ENCODE measurements at places on chromosomes 13 and 19. TPM values are rescaled to one million over a fixed set of nuclear protein-coding genes. Genes with fewer than 3 reads are reported as not detected.

GRCh38 chr19:40444825-40445312 is 734 bp upstream of the SERTAD3 start:
- no peak for DNase-seq

DNA sequence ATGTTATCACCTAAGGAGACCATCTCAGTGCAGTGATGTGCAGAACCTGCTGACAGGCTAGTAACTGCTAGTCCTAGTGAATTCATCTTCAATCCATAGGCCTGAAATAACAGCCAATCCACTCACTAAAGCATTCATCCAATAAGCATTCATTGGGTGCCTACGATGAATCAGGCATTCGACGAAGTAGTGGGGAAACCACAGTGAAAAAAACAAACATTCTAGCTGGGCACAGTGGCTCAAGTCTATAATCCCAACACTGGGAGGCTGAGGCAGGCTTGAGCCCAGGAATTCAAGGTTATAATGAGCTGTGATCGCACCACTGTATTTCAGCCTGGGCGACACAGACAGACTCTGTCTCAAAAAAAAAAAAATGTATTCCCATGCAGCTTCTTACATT is 135.6 kb downstream of the RNF17 start:
- DNase-seq = no peak

DNA sequence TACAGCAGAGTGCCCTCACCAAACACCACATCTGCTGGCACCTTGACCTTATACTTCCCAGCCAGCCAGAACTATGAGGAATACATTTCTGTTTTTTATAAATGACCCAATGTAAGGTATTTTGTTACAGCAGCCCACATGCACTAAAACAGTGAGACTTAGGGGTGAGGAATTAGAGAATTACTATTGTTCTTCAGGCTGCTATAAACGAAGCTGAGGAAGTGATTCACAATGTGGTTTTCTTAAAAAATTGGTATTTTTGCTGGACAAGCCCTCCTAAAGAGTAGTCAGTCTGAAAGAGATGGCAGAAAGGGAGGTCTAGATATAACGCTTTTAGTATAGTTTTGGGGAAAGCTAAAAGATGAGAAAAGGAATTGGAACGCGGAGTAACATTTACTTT is 101.0 kb downstream of the SLITRK6 start:
- no peak for DNase-seq

GRCh38 chr19:57282011-57282643 is 1.8 kb downstream of the ZNF460 start:
- no peak for DNase-seq

DNA sequence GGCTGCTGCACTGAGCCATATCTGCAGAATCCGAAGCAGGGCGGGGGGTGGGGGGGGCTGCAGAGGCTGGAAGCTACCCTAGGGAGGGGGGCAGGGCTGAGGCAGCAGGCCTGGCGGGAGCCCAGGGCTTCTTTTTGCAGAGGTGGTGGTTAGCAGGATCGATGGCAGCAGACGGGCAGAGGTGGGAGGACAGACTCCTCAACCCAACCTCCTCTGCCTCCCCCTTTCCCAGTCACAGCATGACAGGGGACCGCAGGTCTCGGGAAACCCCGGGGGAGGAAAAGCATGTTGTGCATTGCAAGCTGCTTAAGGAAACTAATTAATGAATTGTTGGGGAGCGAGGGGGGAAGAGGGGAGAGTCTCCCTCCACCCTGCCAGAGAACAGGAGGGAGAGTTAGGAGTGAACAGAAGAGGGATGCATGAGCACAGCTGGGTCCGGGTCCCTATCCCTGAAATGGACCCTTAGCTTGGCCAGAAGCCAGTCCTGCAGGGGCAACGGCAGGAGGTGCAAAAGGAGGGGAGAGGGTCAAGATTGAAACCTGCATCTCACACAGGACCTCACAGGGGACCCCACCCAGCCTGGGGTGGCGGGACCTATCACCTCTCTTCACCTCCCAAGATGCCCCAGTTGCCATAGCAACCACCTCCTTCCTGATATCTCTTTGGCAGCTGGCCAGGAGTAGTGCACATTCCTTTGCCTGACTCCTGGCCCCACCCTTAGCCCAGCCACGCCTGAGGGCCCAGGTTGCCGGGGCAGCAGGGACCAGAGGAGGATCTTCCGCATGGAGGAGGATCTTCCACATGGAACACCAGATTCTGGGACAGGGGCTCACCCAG is 1.8 kb downstream of the FXYD7 start:
- DNase-seq = peak; percentile 28

The PDX1 gene
- not detected for total RNA-seq

The ZNF490 gene
- total RNA-seq = 8.4 TPM

DNA sequence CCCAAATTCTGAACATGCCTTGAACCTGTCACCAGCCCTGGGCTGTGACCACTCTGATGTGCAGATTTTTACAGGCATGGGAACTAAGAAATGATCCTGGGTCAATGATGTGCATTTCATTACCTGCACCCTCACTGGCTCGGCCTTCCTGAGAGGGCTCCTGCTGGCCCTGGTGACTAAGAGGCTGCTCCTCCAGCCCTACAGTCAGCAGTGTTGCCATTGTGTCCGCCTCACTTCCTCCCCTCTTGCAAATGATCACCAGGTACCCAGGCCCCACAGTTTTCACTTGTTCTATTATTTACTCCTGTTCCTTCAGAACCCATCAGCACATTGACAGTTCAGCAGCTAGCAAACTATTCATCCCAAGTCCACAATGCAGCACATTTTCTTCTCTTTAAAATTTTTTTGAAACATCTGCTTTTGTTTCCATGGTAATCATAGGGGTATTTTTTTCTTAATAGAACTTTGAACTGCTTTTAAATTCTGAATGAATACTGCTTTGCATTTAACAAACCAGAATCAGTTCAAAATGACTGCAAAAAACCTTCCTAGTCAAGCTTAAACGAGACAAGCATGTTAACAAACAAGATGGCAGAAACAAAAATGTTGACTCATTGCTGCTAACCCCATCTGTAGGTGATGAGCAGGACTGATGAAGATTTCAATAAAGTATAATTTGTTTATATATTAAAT is 29.3 kb downstream of the STARD13 start:
- no peak for DNase-seq

DNA sequence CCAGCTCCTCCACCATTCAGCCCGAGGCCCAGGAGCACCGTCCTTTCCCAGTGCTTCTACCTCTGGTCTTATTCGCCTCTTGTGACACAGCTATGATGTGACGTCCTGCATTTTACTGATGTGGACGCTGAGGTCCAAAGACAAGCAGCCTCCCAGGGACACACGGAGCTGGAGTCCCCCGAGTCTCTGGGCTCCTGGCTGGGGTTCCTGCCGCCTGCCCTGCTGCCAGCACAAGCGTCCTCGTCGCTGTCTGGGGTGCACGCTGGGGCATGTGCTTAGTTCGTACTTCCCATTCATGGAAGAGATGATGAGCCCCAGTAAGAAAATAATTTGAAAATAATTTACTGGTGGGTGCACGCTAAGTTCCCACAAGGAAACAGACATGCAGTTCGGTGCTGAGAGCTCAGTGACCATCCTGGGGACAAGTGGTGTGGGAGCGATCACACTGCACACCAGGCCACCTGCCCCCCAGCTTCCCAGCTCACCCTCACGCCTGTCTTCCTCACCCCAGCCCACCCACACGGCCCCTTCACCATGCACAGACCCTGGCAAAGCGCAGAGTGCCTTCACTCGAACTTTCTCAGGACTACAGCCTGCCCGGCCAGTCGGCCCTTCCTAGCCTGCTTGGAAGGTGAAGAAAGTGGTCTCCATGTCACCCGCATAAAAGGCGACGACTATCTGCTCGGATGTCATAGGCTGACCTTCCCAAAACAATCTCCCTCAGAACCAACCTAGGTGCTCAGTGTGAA is 14.2 kb upstream of the CFAP97D2 start:
- DNase-seq = no peak

GRCh38 chr19:1089126-1089771 is 5.9 kb downstream of the POLR2E start:
- DNase-seq = no peak

The SPRED3 gene
- 5.9 TPM for total RNA-seq
